Pancreas (tissue), 10 donors: ENCODE measurements at places on chromosomes 2 and 18. TPM values are rescaled to one million over a fixed set of nuclear protein-coding genes. Genes with fewer than 3 reads are reported as not detected.

- no peak for DNase-seq
Observed at GRCh38 chr2:5473635-5474034, 218.5 kb upstream of the SOX11 start.

DNA sequence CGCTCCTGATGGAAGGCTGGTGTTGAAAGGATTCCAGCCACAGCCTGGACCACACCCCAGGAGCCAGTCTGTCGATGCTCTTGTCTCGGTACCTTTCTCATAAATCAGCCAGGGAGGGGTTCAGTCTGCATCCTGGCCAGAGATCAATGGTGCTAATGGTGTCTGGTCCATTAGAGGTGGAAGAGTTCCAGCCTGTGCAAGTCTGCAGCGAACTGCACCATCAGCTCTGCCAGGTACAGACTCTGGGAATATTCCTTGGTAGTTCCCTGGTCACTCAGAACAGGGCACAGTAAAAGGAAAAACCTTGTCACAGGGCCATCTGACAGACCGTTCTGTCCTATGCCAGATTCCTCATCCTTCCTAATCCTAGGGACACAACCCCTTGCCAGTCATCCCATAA is 164.3 kb downstream of the MTCL1 start:
- DNase-seq = no peak

GRCh38 chr18:48627216-48627615 is 88.4 kb downstream of the CTIF start:
- DNase-seq = no peak

The PDE1A gene
- 2.2 TPM for polyA plus RNA-seq

GRCh38 chr18:8231316-8231715 is 377.9 kb upstream of the RAB12 start:
- no peak for DNase-seq

- DNase-seq = no peak
Observed at GRCh38 chr2:43000242-43001054, 208.1 kb upstream of the HAAO start.

The GTF2A1L gene
- polyA plus RNA-seq = 0.42 TPM

The C2orf92 gene
- 42.6 TPM for polyA plus RNA-seq

The TRAK2 gene
- polyA plus RNA-seq = 9.7 TPM

The DSG4 gene
- polyA plus RNA-seq = not detected

DNA sequence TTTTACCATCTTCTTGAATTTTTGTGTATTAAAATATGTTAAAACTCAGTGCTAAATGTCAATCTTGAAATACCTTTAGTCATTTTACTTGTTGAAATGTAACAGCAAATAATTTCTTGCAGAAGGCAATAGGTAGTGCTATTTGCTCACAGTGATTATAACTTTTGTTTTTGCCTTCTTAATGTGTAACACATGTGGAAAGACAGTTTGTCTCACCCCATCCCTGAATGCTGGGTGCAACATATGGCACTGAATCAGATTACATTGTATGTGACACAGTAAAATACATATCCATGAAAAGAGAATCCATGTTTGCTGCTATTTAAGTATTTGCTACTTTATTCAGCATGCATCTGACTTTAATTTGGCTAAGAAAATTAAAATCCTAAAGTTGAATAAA is 35.3 kb downstream of the FRZB start:
- no peak for DNase-seq

DNA sequence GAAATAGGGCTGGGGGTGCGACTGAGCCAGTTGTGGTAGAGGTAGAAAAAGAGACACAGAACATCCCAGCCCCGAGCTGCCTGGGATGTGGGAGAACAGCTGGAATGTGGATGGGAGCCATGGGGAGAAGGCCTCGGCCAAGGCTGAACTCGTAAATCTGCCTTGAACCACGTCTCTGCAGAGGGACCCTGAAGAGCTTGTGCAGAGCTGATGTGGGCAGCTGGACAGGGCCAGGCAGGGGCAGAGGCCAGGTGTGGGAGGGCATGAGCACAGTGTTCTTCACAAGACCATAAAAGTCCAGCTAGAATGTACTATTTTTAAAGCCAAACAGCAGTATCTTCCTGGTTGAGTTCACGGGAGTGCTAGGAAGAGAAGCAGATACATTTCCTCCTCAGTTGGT is 5.7 kb downstream of the TCF23 start:
- DNase-seq = no peak

GRCh38 chr2:204317640-204318039 is 227.6 kb upstream of the PARD3B start:
- DNase-seq = no peak

DNA sequence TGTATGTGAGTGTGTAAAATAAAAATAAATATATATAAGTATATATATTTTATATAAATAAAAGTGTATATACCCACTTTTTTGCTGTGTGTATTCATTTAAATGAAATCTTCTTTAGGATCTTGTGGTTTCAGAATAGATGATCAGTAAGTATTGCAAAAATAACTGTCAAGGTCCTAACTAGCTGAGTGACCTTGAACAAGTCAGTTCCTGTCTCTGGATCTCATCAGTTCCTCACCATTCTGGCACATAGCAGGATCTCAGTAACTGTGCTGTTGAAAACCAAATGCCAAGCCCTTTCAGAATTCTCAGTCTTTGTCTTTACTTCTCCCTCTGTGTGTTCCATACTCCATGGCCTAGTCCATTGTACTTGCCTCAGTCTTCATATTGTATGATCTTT is 115.3 kb upstream of the CXCR4 start:
- no peak for DNase-seq

DNA sequence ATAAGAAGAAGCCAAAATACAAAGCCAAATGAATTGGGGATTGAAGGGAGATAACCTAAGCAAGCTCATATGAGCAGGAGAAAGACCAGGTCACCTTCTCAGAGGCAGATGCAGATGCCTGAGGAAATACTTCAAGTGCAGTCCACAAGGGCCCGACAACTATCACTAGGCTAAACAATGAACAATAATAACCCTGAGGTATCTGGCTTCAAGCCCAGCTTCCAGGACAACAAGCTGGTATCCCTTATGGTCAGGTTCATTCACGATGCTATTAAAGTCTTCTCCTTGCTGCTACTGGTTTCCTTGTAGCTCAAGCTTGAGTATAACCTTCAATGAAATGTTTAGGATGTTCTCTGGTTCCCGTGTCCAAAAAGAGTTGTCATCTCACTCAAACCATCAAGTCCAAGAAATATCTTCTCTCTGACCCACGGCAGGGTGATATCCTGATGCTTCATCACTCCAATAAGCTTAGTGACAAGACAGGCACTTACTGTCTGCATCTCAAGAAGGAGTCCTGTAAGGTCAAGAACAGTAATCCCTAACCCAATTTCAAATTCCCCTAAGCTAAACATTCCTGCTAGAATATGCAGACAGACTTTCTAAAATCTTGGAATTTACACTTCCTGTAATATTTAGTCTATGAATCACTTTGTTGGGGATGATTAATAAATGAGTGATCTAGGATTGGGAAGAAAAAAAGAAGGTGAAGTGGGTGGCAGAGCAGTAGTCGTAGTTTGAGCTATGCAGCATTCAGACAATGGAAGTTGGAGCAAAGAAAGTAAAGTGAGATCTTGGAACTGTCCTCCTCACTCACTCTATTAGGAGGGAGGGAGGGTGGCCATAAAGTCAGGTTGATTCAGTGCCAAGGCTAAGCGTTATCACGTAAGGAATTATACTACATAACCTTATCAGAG is 33.1 kb downstream of the CHN1 start:
- no peak for DNase-seq

The SPEG gene
- 21.9 TPM for polyA plus RNA-seq

DNA sequence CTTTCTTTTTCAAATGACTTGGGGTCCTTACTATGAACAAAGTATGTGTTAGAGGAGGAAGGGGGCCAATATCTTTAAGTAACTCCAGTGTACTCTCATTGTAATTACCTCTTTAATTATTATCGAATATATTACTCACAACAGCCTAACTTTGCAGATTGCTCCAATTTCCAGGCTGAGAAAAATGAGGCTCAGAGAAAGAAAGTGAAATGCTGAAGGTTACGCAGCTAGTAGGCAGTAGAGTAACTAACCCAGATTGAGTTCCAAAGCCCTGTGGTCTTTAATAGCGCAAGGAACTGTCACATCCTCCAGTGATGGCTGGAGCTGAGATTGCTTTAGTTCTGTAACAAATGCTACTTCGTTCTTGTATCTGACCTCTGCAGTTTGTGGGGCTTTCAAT is 2.2 kb upstream of the GYPC start:
- no peak for DNase-seq

GRCh38 chr18:63158676-63159291 is 160.8 kb downstream of the BCL2 start:
- DNase-seq = no peak

The CCDC74A gene
- 4.6 TPM for polyA plus RNA-seq

DNA sequence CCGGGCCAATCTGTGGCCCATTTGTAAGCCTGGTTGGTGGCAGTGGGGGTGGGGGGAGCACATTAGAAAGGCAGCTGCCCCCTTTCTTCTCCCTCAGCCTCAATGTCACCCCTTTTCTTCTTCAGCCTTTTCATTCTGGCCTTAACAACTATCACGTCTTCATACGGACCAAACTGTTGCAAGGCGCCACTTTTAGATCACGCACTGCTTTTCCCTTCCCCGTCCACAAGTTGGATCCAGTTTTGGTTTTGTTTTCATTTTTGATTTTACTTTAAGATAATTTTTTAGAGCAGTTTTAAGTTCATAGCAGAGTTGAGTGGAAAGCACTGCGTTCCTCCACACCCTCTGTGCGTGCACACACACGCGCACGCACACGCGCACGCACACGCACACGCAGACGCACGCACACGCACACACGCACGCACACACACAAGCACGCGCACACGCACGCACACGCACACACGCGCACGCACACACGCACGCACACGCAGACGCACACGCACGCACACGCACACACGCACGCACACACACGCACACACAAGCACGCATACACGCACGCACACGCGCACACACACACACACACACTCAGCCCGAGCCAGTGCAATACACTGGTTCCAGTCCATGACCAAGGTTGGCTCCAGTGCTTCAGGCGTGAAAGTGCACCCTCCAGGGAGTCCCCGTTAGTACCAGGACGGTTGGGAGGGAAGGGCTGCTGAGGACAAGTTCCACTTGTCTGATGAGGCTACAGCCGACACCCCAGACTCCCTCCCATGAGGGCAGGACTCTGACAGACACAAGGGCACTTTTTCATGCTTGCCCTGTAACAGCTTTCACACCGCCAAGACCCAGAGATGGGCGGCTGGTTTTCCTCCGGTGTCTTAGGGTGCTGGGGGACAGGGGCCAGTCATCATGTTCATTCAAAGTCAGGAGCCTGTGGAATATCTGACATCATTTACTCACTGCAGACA is 22.4 kb downstream of the FBLN7 start:
- no peak for DNase-seq

The SLC8A1 gene
- 1.0 TPM for polyA plus RNA-seq

GRCh38 chr2:71526975-71527374 is 73.6 kb downstream of the DYSF start:
- DNase-seq = no peak

The TMEM200C gene
- under 0.01 TPM for polyA plus RNA-seq

DNA sequence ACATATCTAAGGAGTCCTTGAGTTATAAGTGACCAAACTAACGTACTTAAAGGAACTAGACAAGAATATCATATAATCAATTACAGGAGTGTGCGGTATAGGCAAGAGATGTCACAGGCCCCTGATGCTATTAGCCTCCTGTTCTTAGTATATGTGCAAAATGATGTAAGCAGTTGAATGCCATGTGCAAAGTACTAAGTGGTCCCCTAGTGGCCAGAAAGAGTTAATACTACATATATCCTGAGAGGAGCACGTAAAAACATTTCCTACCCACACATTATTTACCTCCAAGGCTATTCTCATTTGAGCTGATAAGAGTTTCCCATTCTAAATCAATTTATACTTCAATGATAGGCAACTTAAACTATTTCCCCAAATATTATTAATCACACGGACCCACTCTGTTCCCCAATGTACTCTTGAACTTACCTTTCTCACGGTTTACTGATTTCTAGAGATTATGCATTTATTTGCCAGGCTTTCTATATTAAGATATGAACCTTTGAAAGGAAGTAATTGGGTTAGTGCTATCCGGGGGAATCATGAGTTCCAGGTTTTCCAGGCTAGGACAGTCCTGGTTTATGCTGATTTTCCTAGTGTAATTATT is 158.0 kb upstream of the KLHL14 start:
- no peak for DNase-seq
